ENCODE measurements at places on chromosomes 7 and 10. TPM values are rescaled to one million over a fixed set of nuclear protein-coding genes. Genes with fewer than 3 reads are reported as not detected.

Gene CHN2
- 5.9 TPM for total RNA-seq

Gene SPDYE11
- not detected for total RNA-seq

Gene EN2
- under 0.01 TPM for total RNA-seq

Gene POT1
- 38.5 TPM for total RNA-seq

DNA sequence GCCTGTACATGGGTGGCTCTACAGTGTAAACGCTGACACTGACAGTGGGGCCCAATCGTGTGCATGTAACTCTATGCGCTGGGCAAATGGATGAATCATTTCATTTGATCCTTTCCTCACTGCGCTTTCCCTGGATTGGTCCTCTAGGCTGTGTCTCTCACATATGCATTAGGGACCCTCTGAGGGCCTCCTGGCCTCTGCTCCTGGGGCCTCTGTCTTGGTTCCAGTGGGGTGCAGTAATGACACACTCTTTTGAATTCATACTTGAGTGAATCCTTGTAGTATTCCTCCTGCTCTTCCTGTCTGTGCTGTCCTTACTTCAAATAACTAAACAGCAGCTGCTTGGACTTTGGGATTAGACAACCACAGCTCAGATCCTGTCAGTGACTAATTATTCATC, 176.5 kb upstream of the ADO start:
- DNase-seq: no peak

- no peak for DNase-seq
Observed at GRCh38 chr10:128298587-128298986, 172.4 kb upstream of the MKI67 start.

DNA sequence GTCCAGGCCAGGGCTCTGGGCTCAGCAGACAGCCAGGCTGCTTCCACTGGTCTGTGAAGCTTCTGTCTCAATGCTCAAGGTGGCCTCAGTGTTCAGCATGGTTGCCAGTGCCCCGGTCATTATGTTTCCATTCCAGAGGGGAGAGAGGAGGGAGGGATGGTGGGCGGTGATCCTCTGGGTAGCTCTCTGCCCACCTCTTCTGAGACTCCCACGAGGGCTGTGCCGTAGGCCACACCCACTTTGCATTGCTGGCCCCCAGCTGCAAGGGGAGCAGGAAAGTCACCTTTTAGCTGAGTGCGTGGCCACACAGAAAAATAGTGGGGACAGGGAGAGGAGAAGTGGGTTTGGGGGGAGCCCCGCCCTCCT, 42.5 kb downstream of the FOXK1 start:
- no peak for DNase-seq

DNA sequence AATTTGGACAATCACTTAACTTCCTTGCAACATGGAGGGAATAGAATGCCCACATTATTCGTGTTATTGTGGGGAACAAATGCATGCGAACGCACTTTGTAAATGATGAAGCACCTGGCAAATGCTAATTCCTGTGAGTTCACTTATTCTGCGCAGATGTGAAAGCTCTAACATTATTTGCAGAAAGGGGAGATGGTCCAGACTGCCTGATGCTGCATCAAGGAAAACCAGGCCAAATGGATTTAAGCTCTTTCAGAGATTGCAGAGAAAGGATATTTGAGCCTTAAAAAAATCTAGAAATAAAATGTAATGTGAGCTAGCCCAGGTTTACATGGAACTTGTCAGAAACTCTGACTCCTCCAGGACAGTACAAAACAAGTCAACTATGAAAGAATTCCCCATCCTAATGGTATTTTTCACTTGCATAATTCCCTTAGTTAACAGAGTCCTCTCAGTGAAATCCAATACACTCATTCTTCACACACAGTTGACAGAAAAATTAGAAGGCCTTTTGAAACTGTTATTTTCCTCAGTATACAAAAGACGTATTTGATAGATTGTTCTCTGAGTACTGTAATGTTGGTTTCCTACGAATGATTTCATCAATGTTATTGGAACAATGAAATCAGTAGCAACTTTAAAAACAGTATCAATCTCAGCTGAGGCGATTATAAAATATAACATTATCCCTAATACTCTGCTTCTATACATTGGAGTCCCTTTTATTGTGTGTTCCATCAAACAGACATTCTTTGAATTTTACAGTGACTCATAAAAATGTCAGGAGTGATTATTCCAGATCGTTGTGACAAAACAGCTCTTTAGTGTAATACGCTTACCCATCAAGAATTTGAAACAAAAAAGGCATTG, 136.3 kb upstream of the ANK3 start:
- no peak for DNase-seq

DNA sequence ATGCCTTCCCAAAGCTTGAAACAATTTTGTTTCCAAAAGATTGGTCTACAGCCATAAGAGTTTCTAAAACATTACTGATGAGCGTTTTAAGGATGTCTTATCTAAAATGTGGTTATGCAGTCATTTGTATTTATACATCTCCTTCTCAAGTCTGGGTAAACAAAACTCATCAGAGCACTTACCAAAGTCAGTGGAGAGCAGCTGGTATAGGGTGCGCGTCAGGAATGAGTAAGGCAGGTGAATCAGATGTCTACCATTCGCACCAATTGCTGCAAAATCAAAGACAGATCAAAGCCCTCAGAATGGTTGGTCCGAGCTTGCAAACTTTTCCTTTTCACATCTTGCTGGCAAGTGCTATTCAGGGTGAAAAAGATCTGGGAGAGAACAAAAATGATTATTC, 65.6 kb upstream of the FAM171A1 start:
- no peak for DNase-seq

DNA sequence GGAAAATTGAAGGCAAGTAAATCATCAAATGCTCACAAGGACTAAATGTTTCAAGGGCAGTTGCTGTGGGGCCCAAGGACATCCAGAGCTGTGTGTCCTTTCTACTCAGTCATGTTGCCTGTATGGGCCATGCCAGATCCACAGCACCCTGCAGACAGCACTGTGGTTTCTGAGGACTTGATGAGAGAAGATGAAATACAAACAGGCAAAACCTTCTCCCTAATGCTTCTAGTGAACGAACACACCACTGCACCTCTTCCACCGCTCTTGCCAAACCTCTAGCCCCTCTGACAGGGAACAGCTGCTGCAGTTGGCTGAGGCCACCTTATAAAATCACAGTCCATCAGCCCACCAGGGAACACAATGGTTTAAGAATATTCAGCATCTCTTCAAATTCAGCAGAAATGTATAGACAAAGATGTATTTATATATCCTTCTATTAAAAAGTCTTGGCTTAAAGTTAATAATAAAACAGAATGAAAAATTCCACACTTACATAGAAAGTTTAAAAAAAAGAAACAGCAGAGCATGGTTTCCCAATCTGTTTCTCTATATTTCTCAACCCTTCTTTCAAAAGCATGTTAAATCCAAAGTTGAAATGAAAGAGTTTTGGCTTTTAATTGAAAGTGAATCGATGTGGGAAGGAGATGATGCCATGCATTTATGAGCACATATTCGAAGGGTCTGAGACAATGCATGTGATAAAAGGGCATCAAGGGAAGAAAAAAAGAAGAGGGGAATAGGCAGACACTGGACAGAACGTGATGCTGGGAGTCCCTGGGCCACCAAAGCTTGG, 14.0 kb downstream of the CYP3A7 start:
- no peak for DNase-seq

DNA sequence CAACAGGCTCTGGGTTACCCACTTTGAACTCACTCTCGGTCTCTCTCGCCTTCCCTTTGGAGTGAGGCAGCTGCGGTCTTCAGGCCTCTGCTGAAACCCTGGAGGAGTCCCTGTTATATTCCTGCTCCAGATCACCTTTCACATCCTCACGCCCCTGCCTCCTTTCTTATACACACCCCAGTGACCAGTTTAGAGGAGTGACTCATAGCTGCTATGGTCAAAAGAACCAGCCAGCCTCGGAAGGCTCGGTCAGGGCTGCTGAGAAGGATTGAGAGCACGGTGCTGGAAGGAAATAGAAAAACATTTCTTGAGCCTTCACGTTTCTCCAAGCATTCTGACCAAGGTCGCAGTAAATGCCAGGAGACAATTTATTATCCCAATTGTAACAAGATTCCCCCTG, 28.3 kb upstream of the SVOPL start:
- no peak for DNase-seq

DNA sequence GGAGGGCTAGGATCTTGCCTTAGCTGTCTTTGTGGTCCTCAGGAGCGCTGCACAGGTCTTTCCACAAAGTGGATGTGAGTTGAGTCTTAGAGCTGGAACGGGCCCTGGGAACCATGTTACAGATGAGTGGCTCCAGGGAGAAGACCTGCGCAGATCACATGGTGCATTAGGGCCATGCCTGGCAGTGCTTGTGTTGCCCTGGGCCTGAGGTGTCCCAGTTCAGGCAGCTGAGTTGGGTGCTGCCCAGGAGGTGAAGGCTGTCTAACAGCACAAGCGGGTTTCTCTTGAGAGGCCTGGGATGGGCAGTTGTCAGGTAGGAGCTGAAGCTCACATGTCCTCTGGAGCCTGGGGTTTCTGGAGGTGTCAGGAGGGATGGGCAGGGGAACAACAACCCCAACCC, 33.7 kb upstream of the ANKRD2 start:
- no peak for DNase-seq

DNA sequence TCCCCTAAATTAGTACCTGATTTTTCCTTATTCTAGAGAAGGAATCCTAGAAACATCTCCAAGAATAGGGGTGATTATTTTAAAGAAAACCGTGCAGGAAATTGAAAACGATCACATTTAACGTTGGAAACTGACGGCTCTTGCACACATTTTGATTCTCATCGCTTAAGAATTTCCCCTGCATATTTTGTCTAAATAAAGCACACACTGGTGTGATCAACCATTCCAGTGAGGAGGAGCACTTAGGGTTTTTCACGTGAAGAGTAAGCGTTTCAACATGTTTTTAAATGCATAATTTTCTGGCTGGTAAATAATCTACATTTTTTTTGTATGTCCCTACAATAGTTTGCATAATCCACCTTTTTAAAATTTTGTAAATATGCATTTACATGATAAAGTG, 229.7 kb upstream of the PFKP start:
- DNase-seq: no peak

Measured in thymus (tissue), 14 donors.